ENCODE measurements at places on chromosomes 3 and 15.

DNA sequence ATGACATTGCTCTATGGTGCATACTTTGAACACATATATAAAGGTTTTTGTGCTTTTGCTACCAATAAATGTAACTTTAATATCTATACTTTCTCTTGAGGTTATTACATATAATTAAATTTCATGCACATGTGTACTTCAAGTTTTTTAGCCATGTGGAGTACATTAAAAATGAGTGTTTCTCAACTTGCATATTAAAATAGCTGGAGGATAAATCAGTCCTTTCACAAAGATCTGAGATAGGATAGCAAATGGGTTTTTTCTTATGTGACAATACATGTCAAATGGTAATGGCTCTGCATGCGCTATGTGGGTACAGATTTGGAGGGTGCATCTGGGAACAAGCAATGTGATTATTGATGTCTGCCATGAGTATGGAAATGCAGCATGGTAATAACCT is 48.7 kb upstream of the COL6A6 start:
- DNase-seq = no peak

DNA sequence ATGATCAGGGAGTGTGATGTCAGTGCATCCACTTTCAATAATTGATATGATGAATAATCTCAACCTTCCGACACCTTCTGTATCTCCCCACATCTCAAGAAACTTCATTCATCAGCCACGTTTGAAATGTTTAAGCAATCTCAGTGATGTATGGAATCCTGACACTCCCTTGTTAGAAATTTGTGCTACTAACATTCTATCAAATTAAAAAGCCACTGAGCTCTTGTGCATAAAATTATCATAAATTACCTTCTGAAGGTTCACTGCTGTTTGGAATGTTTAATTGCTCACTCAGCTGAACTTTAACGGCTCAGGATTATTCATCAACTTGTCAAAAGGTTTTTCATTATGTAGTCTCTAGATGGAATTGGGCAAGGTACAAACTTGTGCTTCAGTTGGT is 108.4 kb upstream of the DPH6 start:
- DNase-seq = no peak

DNA sequence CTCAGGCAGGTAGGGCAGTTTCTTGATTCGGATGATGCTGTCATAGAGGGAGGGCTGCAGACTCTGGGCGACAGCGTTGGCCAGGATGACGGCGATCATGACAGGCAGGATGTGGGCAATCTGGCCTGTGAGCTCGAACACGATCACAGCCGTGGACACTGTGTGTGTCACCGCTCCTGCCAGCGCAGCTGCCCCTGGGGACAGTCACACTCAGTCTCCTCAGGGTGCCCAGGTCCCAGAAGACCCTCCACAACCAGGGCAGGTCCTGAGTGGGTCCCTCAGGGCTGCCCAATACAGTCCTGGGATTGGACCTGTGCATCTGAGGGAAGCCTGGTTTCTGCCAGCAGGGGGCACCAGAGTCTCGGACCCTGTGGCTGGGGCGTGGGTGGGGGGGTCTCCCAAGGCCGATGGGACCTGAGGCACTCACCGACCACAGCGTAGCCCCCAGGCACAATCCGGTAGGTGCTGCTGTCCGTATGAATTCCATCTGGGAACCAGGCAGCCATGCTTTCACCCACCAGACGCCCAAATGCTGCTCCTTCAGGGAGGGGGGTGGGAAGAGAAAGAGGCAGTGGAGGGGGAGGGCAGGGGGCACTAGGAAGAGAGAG is 7.2 kb downstream of the CLCN2 start:
- DNase-seq = peak; percentile 51

GRCh38 chr3:189909573-189909972 is 211.1 kb downstream of the P3H2 start:
- DNase-seq = no peak

- no peak for DNase-seq
These were observed 5.2 kb downstream of the GCSAM start for GRCh38 chr3:112127522-112128494.

DNA sequence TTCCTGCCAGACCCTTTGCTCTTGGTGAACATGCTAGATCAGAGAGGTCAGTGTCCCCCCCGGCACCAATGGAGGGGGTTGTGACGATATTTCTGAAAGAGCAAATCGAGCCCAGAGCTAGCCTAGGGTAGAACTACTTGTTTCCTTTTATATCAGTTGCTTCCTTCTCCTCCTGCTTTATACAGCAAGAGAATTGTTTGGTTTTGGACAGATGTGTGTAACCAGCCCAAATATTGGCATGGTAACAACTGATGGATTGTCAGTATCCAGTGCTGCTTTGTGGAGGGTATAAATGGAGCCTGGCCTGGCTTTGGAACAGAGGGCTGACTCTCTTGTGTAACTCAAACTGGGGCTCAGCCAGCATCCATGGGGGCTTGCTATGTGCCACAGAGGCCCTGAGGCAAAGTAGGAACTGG is 27.2 kb downstream of the SNX1 start:
- DNase-seq = no peak

DNA sequence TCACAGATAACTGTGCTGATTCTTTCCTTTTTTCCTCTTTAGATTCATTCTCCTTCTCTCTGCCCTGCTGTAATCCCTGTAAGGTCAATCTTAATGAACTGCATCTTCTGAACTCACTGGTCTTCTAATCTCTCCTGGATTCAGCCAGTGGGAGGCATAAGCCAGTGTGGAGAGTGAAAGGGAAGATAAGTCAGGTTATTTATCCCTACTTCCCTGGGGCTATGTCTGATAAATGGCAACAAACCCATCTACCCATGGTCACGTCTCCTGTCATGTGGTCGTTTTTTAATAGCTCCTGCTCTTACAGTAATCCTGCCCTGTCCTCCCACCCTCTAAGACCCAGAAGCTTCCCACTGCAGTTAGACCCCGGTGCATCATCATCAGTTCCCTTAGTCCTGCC is 199.6 kb upstream of the NAALADL2 start:
- DNase-seq = no peak

DNA sequence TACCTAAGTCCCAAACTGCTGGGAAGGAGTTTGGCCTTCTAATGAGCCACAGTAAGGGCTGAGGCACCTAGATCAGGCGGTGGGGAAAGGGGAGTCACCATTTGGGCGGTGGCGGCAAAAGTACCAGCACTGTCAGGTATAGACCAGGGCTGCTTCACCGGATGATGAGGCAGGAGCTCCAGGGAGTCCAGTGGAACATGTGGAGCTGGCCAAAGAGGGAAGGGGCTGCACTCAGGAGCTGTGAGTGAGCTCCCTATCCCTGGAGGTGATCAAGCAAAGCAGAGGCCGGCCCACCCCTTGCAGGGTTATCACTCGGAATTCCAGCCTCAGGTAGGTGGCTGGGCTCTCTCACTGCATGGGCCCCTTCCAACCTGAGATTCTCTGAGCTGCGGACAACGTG is 108.4 kb downstream of the SEC22A start:
- no peak for DNase-seq
